ENCODE measurements at places on chromosomes 7 and 10.
A peak's percentile ranks its signal among the peaks of the same experiment; 100 is the strongest.

GRCh38 chr7:87874066-87874465, 2.1 kb downstream of the SLC25A40 start:
- no peak for DNase-seq

DNA sequence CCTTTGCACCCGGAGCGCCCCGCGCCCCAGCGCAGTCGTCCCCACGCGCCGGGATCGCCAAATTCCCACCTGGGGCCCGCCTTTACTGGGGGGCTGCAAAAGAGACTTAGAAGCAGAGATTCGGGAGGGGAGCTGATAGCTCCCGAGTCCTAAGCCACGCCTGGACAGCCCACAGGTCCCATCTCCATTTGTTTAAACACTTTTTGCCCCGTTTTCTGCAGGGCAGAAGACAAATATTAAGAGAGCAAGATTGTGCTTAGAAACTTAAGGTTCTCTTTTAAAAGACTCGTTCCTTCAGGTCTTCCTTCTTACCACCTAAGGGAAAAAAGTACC, 299.1 kb upstream of the NFE2L3 start:
- peak; percentile 25 for DNase-seq

DNA sequence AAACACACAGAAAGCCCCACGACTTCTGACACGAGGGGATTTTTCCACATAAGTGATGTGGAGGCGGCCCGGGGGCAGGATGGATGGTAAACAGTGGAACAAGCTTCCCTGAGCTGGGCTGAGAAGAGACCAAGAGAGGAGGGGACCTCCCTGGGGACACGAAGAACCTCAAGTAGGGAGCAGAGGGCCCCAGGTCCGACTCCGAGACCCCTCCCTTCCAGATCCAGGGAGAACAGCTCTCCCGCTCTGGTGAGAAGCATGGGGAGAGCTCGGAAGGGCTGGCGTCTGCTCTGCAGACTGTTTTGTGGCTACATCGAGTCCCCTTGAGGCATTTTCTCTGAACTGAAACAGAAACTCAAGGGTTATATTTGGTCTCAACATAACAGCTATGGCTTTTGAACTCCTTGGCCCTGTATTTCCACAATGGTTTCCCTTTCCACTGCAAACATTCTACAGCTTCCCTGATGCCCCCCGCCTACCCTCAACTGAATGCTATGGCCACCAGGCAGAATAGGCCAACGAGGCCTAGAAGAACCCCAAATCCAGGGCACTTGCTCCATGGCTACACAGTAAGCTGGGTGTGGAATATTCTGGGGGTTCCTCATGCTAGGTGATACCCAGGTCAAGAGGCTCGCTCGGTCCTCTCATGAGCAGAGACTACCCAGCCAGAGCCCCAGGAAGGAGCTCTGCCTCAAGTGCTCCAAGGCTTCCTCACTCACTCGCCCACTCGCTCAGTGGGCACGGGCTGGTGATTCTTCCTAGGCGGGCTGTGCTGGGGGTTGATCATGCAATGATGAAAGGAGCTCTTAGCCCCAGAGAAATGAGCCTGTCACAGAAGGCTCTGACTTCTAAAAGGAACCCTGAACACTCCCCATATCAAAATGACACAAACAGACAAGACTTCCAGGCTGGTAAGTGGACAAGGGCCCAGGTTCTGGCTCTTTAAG, 47.5 kb downstream of the FAM53B start:
- no peak for DNase-seq

GRCh38 chr10:24503461-24504320, 220.0 kb downstream of the ARHGAP21 start:
- DNase-seq, result peak; percentile 64

DNA sequence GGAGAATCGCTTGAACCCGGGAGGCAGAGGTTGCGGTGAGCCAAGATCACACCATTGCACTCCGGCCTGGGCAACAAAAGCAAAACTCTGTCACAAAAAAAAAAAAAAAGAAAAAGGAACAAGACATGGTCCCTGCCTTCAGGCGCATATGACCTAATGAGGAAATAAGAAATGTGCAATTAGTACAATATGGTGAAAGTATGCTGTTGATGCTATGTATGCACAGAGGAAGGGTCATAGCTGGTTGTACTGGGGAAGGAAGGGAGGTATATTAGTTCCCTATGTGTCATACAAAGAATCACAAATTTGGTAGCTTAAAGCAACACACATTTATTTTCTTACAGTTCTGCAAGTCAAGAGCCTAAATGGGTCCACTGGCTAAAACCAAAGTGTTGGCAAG, 97.8 kb upstream of the MPP7 start:
- DNase-seq, result no peak

GRCh38 chr10:103563231-103564115, 70.0 kb downstream of the NEURL1 start:
- DNase-seq, result no peak

GRCh38 chr10:14366760-14367159, 36.0 kb upstream of the FRMD4A start:
- DNase-seq, result no peak

GRCh38 chr7:3739983-3740382, 438.9 kb downstream of the SDK1 start:
- DNase-seq, result no peak

GRCh38 chr10:53315709-53316108, 543.1 kb upstream of the MBL2 start:
- DNase-seq, result no peak

GRCh38 chr7:55092186-55092974, 73.6 kb downstream of the EGFR start:
- no peak for DNase-seq

- no peak for DNase-seq
Measured at GRCh38 chr7:106367664-106368063, 82.9 kb upstream of the NAMPT start.

DNA sequence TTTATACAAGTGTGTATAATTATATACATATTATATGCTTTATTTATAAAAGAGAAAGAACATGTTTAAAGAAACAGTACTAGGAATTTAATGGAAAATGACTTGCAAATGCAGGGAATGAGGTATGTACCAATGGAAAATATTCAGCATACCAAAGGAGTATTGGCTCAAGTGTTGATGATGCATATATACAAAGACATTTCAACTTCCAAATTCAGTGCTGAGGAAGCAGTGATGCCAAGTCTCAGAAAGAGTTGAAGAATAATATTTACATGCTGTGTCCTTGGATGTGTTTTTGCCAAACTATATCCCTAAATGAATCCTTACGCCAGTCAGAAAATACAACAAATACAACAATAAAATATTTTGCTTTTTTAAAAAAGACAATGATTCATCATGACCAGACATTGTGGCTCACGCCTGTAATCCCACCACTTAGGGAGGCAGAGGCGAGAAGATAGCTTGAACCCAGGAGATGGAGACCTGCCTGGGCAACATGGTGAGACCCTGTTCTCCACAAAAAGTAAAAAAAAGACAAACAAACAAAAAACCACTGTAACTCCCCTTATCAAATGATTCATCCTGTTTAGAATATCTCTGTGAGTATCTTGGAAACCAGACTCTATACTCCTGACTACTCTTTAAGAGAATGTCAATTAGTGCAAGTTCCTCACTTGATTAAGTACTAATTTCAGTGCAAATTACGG, 157.2 kb downstream of the CHRM2 start:
- no peak for DNase-seq

DNA sequence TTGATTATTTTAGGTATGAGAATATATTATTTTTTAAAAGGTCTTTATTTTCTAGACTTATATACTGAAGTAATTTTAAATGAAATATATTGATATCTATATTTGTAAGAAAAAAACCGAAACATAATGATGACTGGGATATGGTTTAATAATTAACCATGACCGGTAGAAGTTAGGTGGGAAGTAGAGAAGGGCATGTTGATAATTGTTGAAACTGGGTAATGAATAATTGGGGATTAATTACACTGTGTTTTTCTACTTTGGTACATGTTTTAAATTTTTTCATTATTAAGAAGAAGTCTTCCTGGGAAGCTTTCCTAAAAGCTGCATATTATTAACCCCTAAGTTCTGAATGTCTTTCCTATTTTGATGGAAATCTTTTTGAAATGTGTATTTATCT, 16.3 kb downstream of the TSPAN12 start:
- DNase-seq, result no peak

DNA sequence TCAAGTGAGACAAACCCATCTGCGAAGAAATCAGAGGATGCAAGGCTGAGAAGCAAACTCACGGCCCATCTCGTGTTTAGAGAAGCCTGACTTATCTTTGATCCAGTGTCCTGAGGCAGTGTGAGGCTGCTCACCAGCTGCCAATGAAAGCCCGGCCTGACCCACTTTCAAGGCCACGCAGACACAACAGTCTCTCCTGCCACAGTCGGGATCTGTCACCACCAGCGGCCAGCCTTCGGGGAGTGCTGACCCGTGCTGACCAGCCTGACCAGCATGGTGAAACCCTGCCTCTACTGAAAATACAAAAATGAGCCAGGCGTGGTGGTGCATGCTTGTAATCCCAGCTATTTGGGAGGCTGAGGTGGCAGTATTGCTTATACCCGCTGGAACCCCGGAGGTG, 7.4 kb upstream of the DNAJB6 start:
- no peak for DNase-seq

DNA sequence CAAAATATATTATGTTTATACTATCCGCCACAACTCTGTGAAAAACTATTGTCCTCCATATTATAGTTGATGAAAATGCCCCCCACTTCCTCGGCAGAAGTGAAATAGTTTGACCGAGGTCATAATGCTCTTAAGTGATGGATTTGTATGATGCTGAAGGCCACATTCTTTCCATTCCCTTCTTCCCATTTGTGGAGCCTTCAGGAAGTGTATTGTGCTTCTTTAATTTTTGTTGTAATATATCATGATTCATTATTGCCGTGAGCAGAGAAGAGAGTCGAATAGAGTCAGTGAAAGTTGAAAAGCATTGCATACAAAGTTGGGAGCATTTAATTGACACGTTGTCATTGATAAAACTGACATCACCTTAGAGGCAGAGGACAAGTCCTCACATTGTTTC, 460.3 kb downstream of the SUGCT start:
- DNase-seq, result no peak
